Posterior vena cava (tissue), 2 donors: ENCODE measurements at places on chromosomes 2 and 18. TPM values are rescaled to one million over a fixed set of nuclear protein-coding genes. Genes with fewer than 3 reads are reported as not detected.

GRCh38 chr18:21686282-21687105 is 18.1 kb downstream of the ABHD3 start:
- no peak for DNase-seq

The IFIH1 gene
- total RNA-seq: 16.8 TPM

GRCh38 chr2:88068044-88068443 is 419 bp downstream of the SMYD1 start:
- no peak for DNase-seq

GRCh38 chr2:26185954-26186770 is 13.3 kb downstream of the GAREM2 start:
- DNase-seq: no peak

The C18orf32 gene
- 58.8 TPM for total RNA-seq

The RPRM gene
- 0.93 TPM for total RNA-seq

DNA sequence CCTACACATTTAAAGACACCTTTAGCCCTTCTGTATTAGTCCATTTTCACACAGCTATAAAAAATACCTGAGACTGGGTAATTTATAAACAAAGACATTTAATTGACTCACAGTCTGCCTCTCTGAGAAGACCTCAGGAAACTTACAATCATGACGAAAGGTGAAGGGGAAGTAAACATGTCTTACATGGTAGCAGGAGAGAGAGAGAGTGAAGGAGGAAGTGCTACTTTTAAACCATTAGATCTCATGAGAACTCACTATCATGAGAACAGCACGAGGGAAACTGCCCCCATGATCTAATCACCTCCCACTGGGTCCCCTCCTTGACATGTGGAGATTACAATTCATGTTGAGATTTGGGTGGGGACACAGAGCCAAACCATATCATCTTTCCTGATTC is 946.6 kb downstream of the SLC4A3 start:
- no peak for DNase-seq

The DTNA gene
- total RNA-seq: 110 TPM

DNA sequence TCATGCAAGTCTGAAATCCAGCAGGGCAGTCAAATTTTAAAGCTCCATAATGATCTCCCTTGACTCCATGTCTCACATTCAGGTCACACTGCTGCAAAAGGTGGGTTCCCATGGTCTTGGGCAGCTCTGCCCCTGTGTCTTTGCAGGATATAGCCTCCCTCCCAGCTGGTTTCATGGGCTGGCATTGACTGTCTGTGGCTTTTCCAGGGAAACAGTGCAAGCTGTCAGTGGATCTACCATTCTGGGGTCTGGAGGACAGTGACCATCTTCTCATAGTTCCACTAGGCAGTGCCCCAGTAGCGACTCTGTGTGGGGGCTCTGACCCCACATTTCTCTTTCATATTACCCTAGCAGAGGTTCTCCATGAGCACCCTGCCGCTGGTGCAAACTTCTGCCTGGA is 220.6 kb upstream of the COPS8 start:
- no peak for DNase-seq

GRCh38 chr2:193240752-193241151 is 1046.0 kb upstream of the TMEFF2 start:
- DNase-seq: no peak

GRCh38 chr2:139165601-139166000 is 385.4 kb upstream of the NXPH2 start:
- no peak for DNase-seq

The TRIM43 gene
- total RNA-seq: not detected

DNA sequence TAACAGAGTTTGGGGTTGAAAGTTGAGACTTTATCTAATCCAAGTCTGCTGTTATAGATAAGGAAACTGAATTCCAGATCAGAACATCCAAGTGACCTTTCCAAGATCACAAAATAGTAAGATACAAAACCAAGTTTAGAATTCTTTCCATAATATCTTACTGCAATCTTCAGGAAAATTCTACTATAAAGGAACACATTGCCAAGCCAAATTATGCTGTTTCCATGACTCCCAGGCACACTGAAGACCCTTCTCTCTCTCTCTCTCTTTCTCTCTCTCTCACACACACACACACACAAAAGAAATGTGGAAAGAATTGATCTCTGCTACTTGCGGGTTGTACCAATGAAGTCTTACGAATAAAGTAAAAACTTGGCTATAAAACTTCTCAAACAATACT is 398.4 kb downstream of the METTL4 start:
- DNase-seq: no peak

The ATP6V1B1 gene
- total RNA-seq: 0.48 TPM

DNA sequence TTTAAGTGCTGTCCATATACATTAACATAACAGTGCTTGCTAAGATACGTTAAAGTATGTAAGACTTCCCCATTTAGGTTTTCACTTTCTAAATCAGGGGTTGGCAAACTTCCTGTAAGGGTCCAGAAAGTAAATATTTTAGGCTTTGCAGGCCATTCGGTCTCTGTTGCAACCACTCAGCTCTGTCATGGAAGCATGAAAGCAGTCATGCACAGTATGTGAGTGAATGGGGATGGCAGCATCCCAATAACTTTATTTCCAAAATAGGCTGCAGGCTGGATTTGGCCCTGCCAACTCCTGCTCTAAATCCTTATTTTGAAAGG is 128.7 kb downstream of the PLA2R1 start:
- DNase-seq: no peak

The CARF gene
- 12.4 TPM for total RNA-seq

The IL37 gene
- not detected for total RNA-seq

- DNase-seq: peak; percentile 82
Measured at GRCh38 chr18:499776-500631, 497 bp downstream of the COLEC12 start.

DNA sequence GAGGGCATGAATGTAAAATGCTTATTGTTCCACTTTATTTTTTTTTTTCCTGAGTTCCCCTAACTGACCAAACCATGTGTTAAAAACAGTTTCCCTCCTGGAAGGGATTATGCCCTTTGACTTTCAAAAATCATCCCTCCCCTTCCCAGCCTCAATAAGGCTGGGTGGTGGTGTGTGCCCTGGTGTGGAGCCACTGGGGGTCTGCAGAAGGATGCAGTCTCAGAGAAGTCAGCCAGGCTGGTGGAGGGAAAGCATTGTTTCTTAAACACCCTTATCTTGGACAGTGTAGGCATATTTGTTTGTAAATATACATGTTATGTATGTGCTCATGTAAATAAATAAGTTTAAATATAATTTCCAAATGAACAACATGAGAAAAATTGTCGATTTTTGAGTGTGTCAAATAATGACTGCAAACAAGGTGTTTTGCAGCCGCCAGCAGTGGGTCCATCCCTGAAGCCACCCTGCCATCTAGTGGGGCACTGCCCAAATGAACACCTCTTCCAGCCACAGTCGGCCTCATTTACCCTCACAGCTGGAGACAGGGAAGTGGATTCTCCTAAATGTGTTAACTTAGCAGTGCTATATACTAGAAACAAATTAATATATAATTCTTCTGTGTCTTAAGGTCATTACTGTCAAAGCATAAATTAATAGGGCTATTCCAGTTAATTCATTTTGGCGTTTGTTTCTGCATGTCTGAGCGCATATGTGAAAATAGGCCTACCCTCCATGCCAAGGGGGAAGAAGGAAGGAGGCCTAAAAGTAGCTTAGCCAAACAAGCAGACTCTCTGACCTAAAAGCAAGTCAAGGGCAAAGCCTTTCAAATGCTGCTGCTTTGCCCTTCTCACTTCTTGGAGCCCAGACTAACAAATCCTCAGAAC is 209.6 kb upstream of the PIK3C3 start:
- DNase-seq: no peak

- no peak for DNase-seq
Measured at GRCh38 chr2:171176516-171176915, 15.8 kb upstream of the TLK1 start.

The KCNK3 gene
- total RNA-seq: 13.1 TPM

The LAMA3 gene
- total RNA-seq: 48.4 TPM

DNA sequence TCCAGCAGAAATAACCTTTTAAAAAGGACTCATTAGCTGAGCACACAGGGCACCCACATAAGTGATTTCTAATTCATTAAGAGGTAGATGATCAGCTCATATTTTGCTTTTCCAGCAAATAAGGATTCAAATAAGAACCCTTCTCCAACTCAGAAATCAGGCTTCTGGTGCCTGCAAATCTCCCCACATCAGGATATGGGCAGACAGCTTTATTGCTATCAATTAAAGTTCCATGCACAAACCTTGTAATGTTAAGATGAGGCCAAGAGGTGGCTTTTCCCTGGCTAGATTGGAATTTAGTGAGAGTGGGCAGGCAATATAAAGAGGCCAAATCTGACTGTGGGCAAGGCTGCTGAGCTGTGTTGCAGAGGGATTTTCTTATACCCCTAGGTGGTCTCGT is 193.6 kb downstream of the SH3RF3 start:
- DNase-seq: no peak

The CXCR2 gene
- 2.0 TPM for total RNA-seq

GRCh38 chr2:134628453-134628852 is 90.3 kb downstream of the TMEM163 start:
- DNase-seq: no peak

- DNase-seq: no peak
Measured at GRCh38 chr2:32768387-32769174, 140.7 kb downstream of the TTC27 start.

The HOXD10 gene
- 1.6 TPM for total RNA-seq

The SP5 gene
- total RNA-seq: not detected

The C2orf72 gene
- not detected for total RNA-seq

- peak; percentile 32 for DNase-seq
Measured at GRCh38 chr2:98915751-98916358, 20.2 kb downstream of the CRACDL start.

GRCh38 chr18:58321986-58322385 is 278.0 kb downstream of the NEDD4L start:
- no peak for DNase-seq

GRCh38 chr2:206086716-206087350 is 859 bp upstream of the INO80D start:
- no peak for DNase-seq

- no peak for DNase-seq
Measured at GRCh38 chr18:60732143-60732542, 359.6 kb upstream of the MC4R start.
